Heart right ventricle (tissue), 16 donors: ENCODE measurements at places on chromosomes 3 and 15. TPM values are rescaled to one million over a fixed set of nuclear protein-coding genes. Genes with fewer than 3 reads are reported as not detected.

- no peak overlapping the region for H3K4me3 ChIP-seq
- no peaks in the 10 kb centered on the region for H3K4me1 ChIP-seq
- DNase-seq, result no peak
- no peaks in the 10 kb centered on the region for H3K36me3 ChIP-seq
- H3K27me3 ChIP-seq, result no peaks in the 10 kb centered on the region
Observed at GRCh38 chr3:62835554-62836236, 39.5 kb downstream of the CADPS start.

The SLC27A2 gene
- total RNA-seq, result not detected

The MST1R gene
- total RNA-seq, result 3.8 TPM

GRCh38 chr3:123093696-123094095 is 26.9 kb downstream of the PDIA5 start:
- no peak for DNase-seq
- H3K27me3 ChIP-seq, result no peaks in the 10 kb centered on the region
- H3K4me1 ChIP-seq, result peaks cover 55% of the 10 kb centered on the region
- H3K36me3 ChIP-seq, result no peaks in the 10 kb centered on the region

GRCh38 chr3:195195321-195196209 is 75.4 kb downstream of the XXYLT1 start:
- H3K4me3 ChIP-seq, result no peak overlapping the region
- no peaks in the 10 kb centered on the region for H3K36me3 ChIP-seq
- no peak for DNase-seq
- H3K27me3 ChIP-seq, result no peaks in the 10 kb centered on the region
- H3K4me1 ChIP-seq, result no peaks in the 10 kb centered on the region

- peak; percentile 2 for DNase-seq
- peaks cover 30% of the 10 kb centered on the region for H3K27me3 ChIP-seq
- no peaks in the 10 kb centered on the region for H3K4me1 ChIP-seq
- no peaks in the 10 kb centered on the region for H3K36me3 ChIP-seq
Observed at GRCh38 chr3:46716461-46717441, 918 bp downstream of the PRSS50 start.

- H3K36me3 ChIP-seq, result no peaks in the 10 kb centered on the region
- no peaks in the 10 kb centered on the region for H3K27me3 ChIP-seq
- no peak overlapping the region for H3K27ac ChIP-seq
Observed at GRCh38 chr3:105473521-105474223, 107.0 kb downstream of the ALCAM start.

The NR2F2 gene
- 9.1 TPM for total RNA-seq
